ENCODE measurements at places on chromosomes 3 and 15.

DNA sequence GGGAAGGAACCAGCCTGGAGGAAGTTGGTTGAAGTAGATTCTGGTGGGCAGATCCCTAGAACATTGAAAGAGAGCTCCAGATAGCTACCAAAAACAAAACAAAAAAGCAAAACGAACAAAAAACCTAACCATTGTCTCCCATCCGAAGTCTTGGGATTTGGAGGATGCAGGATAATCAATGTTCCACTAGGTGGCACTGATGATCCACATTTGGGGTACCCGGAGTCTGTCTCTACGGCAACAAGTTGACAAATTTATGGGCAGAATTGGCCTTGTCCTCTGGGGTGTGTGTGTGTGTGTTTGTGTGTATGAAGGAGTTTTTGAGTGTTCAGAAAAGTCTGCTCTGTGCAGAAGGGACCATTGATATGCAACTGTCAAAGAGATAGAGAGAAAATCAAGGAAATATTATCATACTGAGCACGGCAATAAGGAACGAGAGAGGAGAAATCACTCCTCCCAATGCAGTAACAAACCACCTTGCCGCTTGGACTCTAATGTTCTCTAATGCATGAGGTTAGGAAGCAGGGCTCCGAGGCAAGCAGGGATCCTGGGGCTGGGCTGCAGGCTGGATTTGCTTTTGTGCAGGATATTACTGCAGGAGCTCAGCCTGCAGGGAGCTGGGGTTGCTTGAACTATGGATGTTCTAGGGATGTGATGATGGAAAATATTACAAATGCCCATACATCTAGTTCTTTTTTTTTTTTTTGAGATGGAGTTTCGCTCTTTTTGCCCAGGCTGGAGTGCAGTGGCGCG is 59.8 kb upstream of the KLHL25 start:
- DNase-seq, result peak; percentile 62

- no peak for DNase-seq
Observed at GRCh38 chr3:94440767-94441493, 378.1 kb downstream of the NSUN3 start.

GRCh38 chr15:98127586-98127985 is 167.1 kb downstream of the ARRDC4 start:
- no peak for DNase-seq

DNA sequence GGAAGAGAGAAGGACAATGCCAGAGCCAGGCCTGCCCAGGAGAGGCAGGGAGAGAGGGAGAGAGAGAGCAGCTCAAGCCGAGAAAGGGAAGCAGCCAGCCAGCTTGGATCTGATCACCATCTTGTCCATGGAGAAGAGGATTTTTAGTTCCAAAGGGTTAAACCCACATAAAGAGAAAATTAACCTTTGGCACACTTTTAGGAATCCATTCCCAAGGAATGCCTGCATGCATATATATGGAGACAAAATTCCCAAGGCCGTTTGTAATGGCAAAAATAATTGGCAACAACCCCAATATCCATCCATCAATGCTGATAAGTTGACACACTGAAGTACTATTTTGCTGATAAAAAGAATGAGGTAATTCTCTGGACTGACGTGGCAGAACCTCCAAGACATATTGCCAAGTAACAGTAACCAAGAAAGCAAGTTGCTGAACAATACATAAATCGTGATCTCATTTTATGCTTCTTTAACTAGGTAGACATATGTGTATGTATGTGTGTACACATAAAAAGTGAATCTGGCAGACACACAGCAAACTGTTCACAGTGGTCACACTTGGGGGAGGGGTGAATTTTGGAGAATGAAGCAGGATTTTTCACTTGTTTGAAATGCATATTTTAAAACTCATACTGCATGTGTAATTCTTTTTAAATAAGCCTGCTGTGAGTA is 7.5 kb upstream of the STRA6 start:
- no peak for DNase-seq

DNA sequence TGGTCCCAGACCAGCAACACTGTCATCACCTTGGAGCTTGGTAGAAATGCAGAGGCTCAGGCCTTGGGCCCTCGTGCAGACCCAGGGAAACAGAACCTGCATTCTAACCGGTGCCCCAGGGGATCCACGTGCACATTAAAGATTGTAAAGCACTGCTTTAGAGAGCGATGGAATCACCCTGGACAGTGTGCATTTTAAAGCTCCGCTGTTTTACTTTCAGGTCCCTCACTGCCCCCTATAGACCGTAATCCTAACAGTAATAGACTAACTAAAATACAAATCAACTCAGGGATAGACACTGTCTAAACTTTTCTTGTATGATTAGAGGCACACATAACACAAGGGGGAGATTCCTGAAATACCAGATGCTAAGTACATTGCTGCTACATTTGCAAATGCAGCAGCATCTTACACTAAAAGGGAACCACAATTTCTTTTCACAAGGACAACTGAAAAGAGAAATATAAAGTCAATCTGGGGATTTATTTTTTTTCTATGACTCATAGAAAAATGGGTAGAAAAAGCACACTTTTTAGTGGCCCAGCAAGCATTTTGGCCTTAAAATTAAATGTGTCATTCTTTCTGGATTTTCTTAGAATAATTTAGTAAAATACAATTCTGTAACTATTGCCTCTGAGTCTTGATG is 10.5 kb upstream of the SH3GL3 start:
- DNase-seq, result no peak

DNA sequence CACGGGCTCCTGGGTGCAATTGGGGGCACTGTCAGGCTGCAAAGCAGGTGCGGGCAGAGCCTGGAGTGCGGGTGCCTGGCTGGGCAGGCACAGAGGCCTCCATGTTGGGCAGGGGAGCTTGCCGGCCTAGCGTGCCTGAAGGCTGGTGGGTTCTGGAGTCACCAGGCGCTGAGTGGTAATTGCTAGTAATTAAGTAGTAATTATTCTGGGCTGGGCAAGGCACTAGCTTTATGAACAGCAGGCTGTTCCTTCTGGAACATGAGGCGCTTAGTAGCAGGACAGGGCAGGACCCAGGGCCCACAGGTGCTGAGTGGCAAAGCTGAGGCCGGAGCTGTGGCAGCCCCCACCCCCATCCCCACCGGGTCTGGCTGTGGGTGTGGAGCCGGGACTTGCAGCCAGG is 25.3 kb downstream of the PLXNA1 start:
- DNase-seq, result no peak

DNA sequence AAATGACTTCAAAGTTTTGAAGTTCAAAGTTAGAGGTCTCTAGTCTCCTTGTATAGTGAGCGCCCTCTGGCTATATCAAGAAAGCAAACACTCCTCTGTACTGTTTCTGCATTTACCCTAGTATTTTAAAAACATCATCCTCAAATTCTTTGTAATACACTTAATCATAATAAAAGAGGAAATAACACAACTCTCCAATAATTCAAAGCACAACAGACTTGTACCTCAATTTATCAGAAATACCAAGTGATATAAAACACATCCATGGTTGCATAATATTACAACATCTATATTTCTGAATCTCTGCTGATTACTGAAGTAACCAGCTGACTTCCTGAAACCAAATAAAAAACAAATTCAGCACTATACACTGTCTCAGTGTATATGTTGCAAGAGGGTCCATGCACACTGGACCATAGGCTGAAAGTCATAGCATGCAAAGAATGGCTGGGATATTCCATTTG is 12.5 kb downstream of the PLOD2 start:
- no peak for DNase-seq

GRCh38 chr15:95664450-95664849 is 666.0 kb upstream of the NR2F2 start:
- DNase-seq, result no peak

GRCh38 chr3:69328103-69328962 is 57.6 kb downstream of the FRMD4B start:
- no peak for DNase-seq

GRCh38 chr3:48492461-48493202 is 11.3 kb downstream of the SHISA5 start:
- DNase-seq, result no peak

DNA sequence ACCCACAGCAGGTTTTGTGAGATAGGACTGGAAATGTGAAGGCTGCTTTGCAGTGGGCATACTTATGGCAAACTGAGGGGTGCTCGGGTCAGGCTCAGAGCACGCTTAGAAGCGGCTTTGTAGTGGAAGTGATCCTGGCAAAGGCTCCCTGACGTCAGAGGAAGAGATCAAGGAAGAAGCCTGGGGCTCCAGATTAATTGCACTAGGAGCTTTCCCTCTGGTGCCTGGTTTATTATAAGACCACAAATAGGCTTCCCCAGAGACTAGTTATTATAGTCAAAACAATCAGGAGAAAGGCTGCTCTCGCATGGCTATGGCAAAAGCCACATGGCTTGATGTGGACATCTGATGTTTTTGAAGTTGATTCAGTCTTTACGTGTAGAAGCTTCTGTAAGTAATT is 515.1 kb downstream of the GABRG3 start:
- DNase-seq, result no peak

DNA sequence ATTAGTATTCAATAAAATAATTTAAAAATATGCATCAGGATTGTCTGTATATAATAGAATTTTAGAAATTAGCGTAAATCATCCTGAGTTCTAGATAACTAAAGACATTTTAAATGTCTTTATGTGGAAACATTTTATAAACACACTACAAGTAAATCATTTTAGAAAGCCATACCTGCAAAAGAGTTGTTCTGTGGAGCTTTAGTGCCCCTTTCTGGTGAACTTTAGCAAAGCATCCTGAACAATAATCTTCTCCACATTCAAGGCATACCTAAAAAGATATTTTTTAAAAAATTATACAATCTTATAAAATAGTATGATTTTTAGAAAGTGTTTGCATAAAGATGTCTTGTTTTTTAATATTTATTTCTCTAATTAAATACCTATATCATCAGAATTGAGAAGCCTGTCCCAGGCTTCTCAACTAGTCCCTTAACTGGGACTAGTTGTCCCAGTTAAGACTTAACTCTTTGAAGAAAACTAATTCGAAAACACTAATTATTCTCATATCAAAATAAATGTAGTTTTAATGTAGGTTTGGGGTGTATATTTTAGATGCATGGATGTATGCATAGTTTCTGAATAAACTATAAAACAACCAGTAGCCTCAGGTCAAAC is 29.7 kb downstream of the ZBBX start:
- peak; percentile 9 for DNase-seq

GRCh38 chr3:177574222-177574856 is 377.1 kb upstream of the TBL1XR1 start:
- DNase-seq, result peak; percentile 49

GRCh38 chr15:29538044-29538443 is 268.4 kb upstream of the NSMCE3 start:
- no peak for DNase-seq

DNA sequence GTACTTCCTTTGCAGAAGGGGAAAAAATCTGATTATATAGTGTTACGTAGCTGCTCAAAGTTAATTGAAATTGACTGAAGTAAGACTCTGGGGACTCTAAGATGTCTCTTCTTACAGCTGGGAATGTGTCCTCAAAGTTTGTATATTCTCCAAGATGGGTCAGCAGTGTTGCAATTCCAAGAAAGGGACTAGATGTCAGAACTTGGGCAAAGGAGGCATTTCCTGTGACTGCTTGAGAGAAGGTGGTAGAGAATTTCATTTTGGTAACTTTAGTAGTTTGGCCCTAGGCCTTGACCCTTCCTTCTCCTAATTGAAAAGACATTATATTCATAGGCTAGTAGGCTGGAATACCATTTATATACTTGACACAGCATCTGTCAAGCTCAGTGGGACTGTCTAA is 33.9 kb downstream of the PTPRG start:
- no peak for DNase-seq

- no peak for DNase-seq
Observed at GRCh38 chr3:94308767-94309166, 245.9 kb downstream of the NSUN3 start.

GRCh38 chr15:34357653-34358052 is 9.3 kb downstream of the LPCAT4 start:
- no peak for DNase-seq

- DNase-seq, result no peak
Observed at GRCh38 chr3:113516115-113516505, 1.2 kb upstream of the SPICE1 start.

- DNase-seq, result peak; percentile 38
Observed at GRCh38 chr15:69576035-69576526, 123.5 kb downstream of the RPLP1 start.

GRCh38 chr3:4633078-4634004 is 140.2 kb downstream of the ITPR1 start:
- DNase-seq, result peak; percentile 25

GRCh38 chr3:126109880-126110235 is 25.9 kb upstream of the SLC41A3 start:
- no peak for DNase-seq

- DNase-seq, result peak; percentile 63
Observed at GRCh38 chr15:77418966-77419835, 703 bp downstream of the PEAK1 start.

DNA sequence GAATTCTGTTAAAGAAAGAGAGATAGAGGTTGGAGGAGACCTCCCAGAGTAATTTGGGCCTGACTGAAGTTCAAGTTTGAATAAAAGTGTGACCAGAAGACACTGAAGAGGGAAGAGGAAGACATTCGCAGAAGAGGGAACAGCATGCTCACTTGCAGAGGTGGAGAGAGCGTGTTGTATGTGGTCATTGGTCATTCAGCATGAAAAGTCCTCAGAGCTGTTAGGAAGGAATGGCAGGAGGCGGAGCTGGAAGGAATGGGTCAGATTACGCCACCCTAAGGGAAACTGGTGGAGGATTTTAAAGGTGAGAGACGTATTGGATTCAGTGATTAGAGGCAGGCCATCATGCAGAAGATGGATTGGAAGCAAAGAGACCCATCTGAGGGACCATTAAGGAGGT is 41.6 kb downstream of the IQCH start:
- peak; percentile 8 for DNase-seq

DNA sequence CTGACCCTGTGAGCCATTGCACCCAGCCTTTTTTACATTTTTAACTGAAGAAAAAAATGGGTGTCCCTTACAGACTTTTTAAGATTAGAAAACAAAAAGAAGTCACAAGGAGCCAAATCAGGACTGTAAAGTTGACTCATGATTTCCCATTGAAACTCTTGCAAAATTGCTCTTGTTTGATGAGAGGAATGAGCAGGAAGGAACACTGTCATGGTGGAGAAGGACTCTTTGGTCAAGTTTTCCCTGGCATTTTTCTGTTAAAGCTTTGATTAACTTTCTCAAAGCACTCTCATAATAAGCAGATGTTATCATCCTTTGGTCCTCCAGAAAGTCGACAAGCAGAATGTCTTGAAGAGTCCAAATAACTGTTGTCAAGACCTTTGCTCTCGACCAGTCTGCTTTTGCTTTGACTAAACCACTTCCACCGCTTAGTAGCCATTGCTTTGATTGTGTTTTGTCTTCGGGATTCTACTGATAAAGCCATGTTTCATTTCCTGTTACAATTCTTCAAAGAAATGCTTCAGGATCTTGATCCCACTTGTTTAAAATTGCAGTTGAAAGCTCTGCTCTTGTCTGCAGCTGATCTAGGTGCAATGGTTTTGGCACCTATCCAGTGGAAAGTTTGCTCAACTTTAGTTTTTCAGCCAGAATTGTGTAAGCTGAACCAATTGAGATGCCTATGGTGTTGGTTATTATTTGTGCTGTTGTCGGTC is 369.4 kb downstream of the MAGI1 start:
- no peak for DNase-seq

- DNase-seq, result no peak
Observed at GRCh38 chr3:15768421-15769255, 29.1 kb downstream of the ANKRD28 start.
